ENCODE measurements at places on chromosomes 2 and 18.

DNA sequence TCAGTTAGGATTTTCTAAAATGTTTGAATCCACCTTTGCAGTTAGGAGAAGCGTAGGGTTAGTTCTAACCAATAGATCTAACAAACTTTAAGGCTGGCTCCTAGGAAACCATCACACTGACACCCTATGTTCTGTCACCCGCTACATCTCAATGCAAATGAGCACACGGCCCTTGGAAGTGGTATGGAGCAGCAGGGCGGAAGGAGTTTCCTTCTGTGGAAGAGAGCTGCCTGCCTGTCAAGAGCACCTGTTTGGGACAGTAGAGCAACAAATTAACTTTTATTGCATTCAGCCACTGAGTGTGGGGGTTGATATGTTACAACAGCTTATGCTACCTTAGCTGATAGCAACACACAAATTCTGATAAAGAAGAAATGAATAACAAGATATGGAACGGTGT, 306.9 kb upstream of the RAB6C start:
- H3K4me3 ChIP-seq: no peak overlapping the region
- no peak for DNase-seq
- peaks cover 3% of the 10 kb centered on the region for H3K4me1 ChIP-seq

- H3K4me1 ChIP-seq: no peaks in the 10 kb centered on the region
- no peak overlapping the region for H3K27ac ChIP-seq
- no peak for DNase-seq
- H3K36me3 ChIP-seq: no peaks in the 10 kb centered on the region
- no peaks in the 10 kb centered on the region for H3K27me3 ChIP-seq
- H3K4me3 ChIP-seq: no peak overlapping the region
Measured at GRCh38 chr18:11669271-11669947, 19.7 kb upstream of the GNAL start.

- no peak overlapping the region for H3K4me3 ChIP-seq
- H3K27ac ChIP-seq: no peak overlapping the region
- no peaks in the 10 kb centered on the region for H3K4me1 ChIP-seq
- no peak for DNase-seq
- no peaks in the 10 kb centered on the region for H3K36me3 ChIP-seq
Measured at GRCh38 chr2:187210726-187211125, 237.3 kb downstream of the CALCRL start.

DNA sequence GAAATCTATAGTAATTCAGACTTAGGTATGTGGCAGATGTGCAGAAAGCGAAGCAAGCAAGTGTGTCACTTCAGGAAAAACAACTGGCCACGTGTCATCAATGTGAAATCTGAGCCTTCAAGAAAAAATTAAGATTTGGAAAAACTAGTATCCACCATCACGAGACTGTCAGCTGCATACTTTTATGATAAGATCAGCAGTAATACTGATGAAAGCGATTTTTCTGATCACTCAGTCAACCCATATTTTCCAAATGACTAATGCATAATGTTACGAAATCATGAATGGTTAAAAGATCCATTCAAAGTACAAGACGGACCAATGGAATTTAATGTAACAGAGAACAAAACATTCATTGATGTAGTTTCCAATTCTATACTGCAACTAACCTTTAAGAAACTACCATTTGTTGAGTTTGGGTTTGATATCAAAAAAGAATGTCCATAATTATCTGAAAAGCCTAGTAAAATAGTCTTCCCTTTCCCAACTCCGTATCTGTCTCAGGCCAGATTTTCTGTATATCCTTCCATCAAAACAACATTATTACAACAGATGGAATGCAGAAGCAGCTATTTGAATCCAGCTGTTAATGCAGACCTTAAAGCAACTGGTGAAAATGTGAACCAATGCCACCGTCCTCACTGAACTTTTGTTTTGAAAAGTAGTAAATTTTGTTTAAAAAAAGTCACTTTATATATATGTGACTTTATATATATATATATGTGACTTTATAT, 17.0 kb upstream of the BCL2 start:
- H3K27me3 ChIP-seq: no peaks in the 10 kb centered on the region
- no peaks in the 10 kb centered on the region for H3K4me1 ChIP-seq
- peak; percentile 95 for DNase-seq
- no peak overlapping the region for H3K27ac ChIP-seq
- peaks cover 29% of the 10 kb centered on the region for H3K36me3 ChIP-seq

DNA sequence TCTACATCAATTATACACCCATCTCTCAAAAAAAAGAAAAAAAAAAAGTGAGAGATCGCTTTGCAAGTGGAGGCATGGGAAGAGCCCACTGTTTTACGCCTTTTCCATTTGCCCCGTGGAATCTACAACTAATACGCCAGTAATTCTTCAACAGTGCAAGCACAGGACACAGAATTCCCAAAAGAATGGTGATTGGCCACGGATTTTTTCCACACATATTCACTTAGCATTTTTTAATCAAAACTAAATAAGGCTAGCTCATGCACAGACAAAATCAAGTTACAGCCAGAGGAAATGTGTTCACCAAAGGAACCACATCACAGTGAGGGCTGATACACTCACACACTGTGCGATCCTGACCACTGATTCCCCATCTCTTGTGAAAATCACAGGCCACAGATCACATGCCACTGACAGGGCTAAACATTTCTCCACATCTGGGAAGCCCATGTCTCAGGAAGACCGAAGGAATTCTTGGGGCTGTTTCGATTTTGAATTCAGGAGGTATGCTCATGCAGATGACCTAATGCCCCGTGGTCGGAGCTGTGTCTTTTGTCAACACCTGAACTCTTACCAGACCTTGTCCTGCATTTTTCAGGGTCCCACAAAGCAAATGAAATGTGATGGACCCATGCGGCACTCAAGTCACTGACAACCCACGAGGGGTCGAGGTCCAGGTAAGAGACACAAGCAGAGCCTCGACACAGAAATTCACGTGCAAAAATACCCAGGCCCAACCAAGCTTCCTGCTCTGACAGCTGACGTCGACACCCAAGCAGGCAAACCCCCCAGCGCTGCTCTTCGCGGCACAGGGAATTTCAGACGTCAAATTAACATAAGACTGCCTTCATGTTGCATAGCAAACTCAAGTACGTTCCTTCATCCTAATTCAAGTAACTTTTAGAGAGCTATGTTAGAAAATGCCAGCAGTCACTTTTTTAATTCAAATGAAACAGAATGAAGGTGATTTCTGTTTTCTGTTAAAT, 69.6 kb downstream of the ZNF516 start:
- no peak for DNase-seq
- H3K36me3 ChIP-seq: no peaks in the 10 kb centered on the region
- H3K27me3 ChIP-seq: no peaks in the 10 kb centered on the region
- no peak overlapping the region for H3K27ac ChIP-seq

- no peak overlapping the region for H3K4me3 ChIP-seq
- no peak for DNase-seq
- no peaks in the 10 kb centered on the region for H3K36me3 ChIP-seq
- no peaks in the 10 kb centered on the region for H3K27me3 ChIP-seq
Measured at GRCh38 chr2:85458601-85459563, 40.4 kb downstream of the SH2D6 start.

DNA sequence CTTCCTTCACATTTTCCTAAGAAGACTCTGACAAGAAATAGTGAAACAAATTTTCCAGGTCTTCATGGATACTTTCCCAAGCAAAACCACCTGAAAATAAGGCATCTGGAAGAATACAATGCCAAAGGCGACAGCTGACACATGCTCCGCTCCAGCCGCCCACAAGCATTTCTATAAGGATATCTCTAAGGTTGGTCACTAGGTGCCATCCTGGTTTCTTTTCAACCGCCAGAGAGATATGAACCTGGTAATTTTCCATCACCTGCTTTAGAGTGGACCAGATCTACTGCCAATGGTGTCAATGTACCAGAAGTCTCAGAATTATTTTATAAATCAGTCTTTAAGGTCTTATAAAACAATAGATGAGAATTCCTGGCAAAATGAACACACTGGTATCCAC, 97.2 kb downstream of the GAREM1 start:
- no peaks in the 10 kb centered on the region for H3K27me3 ChIP-seq
- H3K4me1 ChIP-seq: peaks cover 13% of the 10 kb centered on the region
- peak overlapping the region; percentile 77 for H3K27ac ChIP-seq
- H3K36me3 ChIP-seq: no peaks in the 10 kb centered on the region

- H3K27ac ChIP-seq: no peak overlapping the region
- H3K4me3 ChIP-seq: no peak overlapping the region
- DNase-seq: no peak
- no peaks in the 10 kb centered on the region for H3K4me1 ChIP-seq
Measured at GRCh38 chr2:124138076-124138475, 113.0 kb downstream of the CNTNAP5 start.

- no peaks in the 10 kb centered on the region for H3K27me3 ChIP-seq
- no peak overlapping the region for H3K27ac ChIP-seq
- H3K4me1 ChIP-seq: no peaks in the 10 kb centered on the region
- H3K36me3 ChIP-seq: no peaks in the 10 kb centered on the region
- no peak overlapping the region for H3K4me3 ChIP-seq
- no peak for DNase-seq
Measured at GRCh38 chr18:55539240-55539639, 48.8 kb downstream of the TCF4 start.

GRCh38 chr2:40244251-40244650, 207.6 kb downstream of the SLC8A1 start:
- H3K4me3 ChIP-seq: no peak overlapping the region
- DNase-seq: no peak
- peaks cover 2% of the 10 kb centered on the region for H3K4me1 ChIP-seq
- H3K27me3 ChIP-seq: no peaks in the 10 kb centered on the region

DNA sequence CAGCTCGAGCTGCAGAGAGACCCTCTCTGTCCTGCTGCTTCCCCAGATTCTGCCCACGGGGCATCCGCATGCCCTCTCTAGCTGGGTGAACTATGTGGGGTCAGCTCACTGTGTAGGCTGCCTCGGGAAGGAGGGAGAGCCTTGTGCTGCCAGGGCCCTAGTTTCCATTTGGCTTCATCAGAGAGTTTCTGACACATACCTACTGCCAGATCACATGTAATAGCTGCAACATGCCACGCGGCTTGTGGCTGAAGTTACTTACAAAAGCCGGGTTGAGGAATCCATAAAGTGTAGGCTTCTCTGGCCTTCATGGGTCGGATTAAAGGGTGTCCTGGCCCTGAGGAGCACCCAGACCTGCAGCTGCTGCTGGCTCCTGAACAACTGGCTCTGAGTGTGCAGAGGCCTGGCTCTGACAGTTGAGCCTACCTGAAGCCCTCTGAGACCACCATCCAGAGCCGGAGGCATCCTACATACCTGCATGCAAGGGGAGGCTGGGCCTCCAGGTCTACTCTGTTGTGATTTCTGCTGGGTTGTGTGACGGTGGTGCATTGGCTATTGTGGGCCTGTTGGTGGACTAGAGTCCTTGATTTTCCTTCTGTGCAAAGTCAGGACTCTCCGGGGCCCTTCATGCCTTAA, 130.0 kb downstream of the SH3RF3 start:
- no peak for DNase-seq
- no peak overlapping the region for H3K4me3 ChIP-seq
- H3K27ac ChIP-seq: no peak overlapping the region
- H3K27me3 ChIP-seq: no peaks in the 10 kb centered on the region
- H3K4me1 ChIP-seq: no peaks in the 10 kb centered on the region
- no peaks in the 10 kb centered on the region for H3K36me3 ChIP-seq

- peaks cover 2% of the 10 kb centered on the region for H3K4me1 ChIP-seq
- no peak for DNase-seq
- H3K27me3 ChIP-seq: no peaks in the 10 kb centered on the region
- peaks cover 2% of the 10 kb centered on the region for H3K36me3 ChIP-seq
- no peak overlapping the region for H3K27ac ChIP-seq
- H3K4me3 ChIP-seq: no peak overlapping the region
Measured at GRCh38 chr2:133651861-133652260, 83.6 kb upstream of the NCKAP5 start.

GRCh38 chr2:141736466-141736865, 394.4 kb downstream of the LRP1B start:
- H3K27me3 ChIP-seq: no peaks in the 10 kb centered on the region
- H3K4me1 ChIP-seq: no peaks in the 10 kb centered on the region
- no peak overlapping the region for H3K27ac ChIP-seq
- no peak overlapping the region for H3K4me3 ChIP-seq

GRCh38 chr18:9906481-9906880, 7.3 kb upstream of the VAPA start:
- DNase-seq: no peak
- H3K4me3 ChIP-seq: no peak overlapping the region
- no peaks in the 10 kb centered on the region for H3K27me3 ChIP-seq
- no peak overlapping the region for H3K27ac ChIP-seq
- H3K36me3 ChIP-seq: no peaks in the 10 kb centered on the region
- H3K4me1 ChIP-seq: peaks cover 8% of the 10 kb centered on the region

- no peak overlapping the region for H3K4me3 ChIP-seq
- no peaks in the 10 kb centered on the region for H3K4me1 ChIP-seq
- peak; percentile 82 for DNase-seq
- no peak overlapping the region for H3K27ac ChIP-seq
Measured at GRCh38 chr2:148124271-148124670, 103.4 kb downstream of the MBD5 start.

DNA sequence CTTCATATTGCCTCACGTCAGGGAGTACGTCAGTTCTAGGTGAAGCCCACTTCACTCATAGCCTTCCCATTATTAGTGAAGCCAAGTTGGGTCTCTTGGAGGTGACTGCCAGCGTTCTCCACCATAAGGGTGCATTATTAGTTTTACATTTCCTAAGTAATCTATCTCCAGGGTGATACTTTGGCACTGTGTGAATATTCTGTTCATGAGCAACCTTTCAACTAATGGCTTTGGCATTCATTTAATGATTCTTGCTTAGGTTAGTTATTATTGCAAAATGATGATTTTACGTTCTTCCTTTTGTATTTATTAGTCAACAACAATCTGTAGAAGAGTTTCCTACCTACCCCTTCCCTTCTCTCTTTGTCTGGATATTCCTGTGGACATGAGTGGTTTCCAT, 97.5 kb downstream of the MAP4K4 start:
- DNase-seq: no peak
- H3K27me3 ChIP-seq: no peaks in the 10 kb centered on the region
- no peaks in the 10 kb centered on the region for H3K4me1 ChIP-seq
- H3K36me3 ChIP-seq: peaks cover 7% of the 10 kb centered on the region

DNA sequence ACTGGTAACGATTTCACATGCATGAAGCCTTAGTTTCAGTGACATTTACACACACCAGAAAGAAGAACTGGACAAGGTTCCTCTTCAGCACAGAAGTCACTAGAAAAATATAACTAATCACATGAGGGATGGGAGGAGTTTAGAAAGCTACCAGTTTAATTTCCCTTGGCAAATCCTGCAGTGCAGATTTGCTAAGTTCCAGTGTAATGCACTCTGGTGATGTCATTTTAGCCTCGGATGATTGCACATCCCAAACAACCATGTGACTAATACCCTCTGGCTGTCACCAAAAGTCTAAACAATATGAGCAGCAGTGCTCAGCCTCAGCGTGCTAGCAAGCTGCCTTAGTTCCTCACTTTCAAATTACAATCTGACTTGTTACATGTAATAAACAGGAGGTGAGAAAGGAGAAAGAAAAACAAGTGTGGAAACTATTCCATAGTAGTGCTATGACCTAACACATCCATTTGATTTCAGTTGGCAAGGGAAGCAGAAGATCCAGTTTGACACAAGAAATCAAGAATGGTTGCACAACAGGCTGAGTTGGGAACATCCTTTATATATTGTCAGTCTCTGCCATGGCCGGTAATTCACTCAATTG, 35.3 kb upstream of the PPP1CB start:
- peak; percentile 95 for DNase-seq
- peaks cover 12% of the 10 kb centered on the region for H3K4me1 ChIP-seq
- no peaks in the 10 kb centered on the region for H3K36me3 ChIP-seq
- H3K27ac ChIP-seq: peak overlapping the region; percentile 15

GRCh38 chr18:76948345-76948744, 126.0 kb downstream of the ZNF236 start:
- H3K27ac ChIP-seq: no peak overlapping the region
- H3K36me3 ChIP-seq: peaks cover 16% of the 10 kb centered on the region
- H3K27me3 ChIP-seq: no peaks in the 10 kb centered on the region
- peaks cover 6% of the 10 kb centered on the region for H3K4me1 ChIP-seq

- no peak for DNase-seq
- H3K36me3 ChIP-seq: peaks cover 40% of the 10 kb centered on the region
- H3K27ac ChIP-seq: no peak overlapping the region
- H3K27me3 ChIP-seq: no peaks in the 10 kb centered on the region
- no peak overlapping the region for H3K4me3 ChIP-seq
Measured at GRCh38 chr2:96359310-96359709, 23.7 kb downstream of the NCAPH start.
